ENCODE measurements at places on chromosomes 12 and 14. TPM values are rescaled to one million over a fixed set of nuclear protein-coding genes. Genes with fewer than 3 reads are reported as not detected.

KRT83 gene
- not detected for total RNA-seq

GPR162 gene
- 6.4 TPM for total RNA-seq

ZFHX2 gene
- total RNA-seq: 0.32 TPM

ZBTB42 gene
- total RNA-seq: 3.5 TPM

RTL1 gene
- 0.37 TPM for total RNA-seq

MYF6 gene
- 8.6 TPM for total RNA-seq

SOCS2 gene
- 57.7 TPM for total RNA-seq

INHBC gene
- total RNA-seq: not detected

All from urinary bladder (tissue), 4 donors.